Activated T-cell treated with anti-CD3 and anti-CD28 coated beads for 48 hours (primary cell): ENCODE measurements at places on chromosomes 13 and 19.

- DNase-seq, result no peak
Observed at GRCh38 chr19:34066007-34066643, 106.2 kb upstream of the LSM14A start.

GRCh38 chr19:49324801-49325576 lies at the start of gene SLC6A16:
Gene SLC6A16 (minus strand): TSS chr19:49325191. CDS start chr19:49311347, 13,844 bp downstream.
- no peak for DNase-seq

DNA sequence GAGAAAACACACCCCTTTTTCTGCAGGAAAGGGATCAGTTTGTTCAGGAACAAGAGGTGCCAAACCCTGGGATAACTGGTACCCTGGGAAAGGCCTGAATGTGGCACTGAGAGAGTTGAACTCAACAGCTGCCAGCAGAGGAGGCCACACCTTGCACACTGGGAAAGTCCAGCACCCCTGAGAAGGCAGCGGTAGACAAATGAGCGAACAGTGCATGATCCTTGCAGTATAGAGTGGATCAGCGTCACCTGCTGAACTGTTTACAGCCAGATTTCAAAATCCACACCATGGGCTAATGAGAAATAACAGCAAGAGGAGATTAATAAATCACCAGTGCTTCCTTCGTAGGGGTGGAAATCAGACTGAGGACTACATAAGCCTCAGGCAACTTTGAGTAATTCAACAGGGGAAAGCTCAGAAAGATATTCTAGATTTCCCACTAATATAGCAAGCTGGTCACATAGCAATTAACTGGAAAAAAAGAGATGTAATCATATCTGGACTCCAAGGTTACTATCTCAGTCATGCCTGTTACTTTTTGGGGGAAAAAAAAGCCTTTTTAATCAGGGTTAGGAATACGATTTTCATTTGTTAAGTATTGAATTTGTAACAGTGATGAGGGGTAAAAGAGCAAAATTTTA lies 52.0 kb downstream of the DCT start:
- no peak for DNase-seq

DNA sequence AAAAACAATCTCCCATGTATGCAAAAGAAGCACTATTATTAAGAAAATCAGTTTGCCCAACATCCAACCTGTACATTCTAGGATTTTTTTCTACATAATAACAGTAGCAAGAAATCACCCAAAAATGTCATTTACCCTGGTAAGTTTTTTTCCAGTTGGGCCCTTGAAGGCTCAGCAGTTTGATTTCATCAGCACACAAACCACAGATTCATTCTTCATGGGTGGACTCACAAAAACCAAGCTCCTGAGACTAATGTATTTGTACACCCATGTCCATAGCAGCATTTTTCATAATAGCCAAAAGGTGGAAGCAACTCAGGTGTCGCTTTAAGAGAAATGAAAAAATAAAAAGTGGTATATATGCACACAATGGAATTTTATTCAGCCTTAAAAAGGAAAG lies 210.1 kb downstream of the TBC1D4 start:
- DNase-seq, result no peak

- no peak for DNase-seq
Observed at GRCh38 chr19:36916991-36917390, 859 bp downstream of the ZNF568 start.

DNA sequence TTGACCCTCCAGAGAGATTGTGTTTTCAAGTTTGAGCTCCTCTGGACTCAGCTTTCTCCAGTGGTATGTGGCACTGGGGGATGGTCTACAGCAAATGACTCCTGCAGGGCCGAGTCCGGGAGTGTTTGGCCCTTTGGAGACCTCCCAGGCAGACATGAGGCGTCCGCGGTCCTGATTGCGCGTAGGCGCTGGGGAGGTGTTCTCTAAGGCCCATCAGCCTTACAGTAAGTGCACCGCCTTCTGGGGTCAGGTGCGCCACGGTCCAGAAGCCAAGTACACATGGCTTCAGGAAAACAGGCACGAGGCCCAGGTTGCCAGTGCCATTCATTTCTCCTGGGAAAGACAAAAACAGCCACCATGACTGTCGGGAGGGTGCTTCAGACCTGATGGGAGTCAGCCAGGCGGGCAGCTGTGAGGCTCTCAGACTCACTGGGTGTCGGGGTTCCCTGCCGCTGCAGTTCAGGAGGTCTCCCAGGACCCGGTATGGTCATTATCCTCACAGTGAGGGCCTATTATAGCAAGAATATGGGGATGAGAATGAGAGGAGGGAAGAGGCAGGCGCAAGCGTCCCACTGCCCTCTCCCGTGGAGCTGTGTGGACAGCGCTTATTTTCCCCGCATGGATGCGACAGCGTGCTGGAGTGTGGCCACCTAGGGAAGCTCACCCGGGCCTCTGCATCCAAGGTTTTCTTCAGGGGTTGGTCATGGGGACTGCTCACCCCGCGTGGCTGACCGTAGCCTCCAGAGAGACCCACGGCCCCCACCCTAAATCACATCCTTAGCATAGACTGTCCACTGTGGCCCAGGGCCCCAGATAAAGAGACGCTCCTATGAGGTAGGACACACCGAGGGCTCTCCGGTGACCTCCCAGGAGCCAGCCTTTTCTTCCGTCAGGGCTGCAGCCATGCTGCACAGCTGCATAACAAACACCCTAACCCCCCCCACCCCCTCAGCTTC lies 21.8 kb downstream of the CCDC8 start:
- DNase-seq, result no peak

DNA sequence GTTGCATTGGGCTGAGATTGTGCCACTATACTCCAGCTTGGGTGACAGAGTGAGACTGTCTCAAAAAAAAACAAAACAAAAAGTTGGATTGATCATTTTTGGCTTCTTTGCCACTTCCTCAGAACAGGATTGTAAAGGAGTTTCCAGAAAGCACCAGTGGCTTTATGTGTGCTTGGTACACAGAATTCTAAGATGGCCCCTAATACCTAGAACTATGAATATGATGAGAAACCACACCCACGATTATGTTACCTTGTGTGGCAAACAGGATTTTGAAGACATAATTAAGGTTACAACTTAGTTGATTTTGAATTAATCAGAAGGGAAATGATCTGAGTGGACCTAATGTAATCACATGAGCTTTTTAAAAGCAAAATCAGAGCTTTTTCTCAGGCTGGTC lies 26.5 kb downstream of the CEACAM1 start:
- no peak for DNase-seq

DNA sequence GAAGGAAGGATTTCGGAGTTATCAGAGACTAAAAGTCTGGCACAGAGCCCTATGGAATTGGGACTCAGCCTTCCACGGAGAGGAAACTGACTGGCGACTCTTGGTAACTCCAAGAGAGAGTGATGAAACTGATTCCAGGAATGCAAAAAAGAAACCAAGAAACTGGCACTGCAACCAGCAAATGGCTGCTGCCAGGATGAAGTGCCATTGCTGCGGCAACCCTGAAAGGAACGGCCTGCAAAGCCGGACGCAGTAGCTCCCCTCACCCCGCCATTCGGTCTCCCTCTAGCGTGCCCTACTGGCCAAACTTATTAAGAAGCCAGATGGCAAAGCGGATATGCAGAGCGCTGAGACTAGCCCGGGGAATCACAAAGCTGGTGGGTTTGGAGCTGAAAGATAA lies 236.0 kb downstream of the PCDH9 start:
- no peak for DNase-seq

DNA sequence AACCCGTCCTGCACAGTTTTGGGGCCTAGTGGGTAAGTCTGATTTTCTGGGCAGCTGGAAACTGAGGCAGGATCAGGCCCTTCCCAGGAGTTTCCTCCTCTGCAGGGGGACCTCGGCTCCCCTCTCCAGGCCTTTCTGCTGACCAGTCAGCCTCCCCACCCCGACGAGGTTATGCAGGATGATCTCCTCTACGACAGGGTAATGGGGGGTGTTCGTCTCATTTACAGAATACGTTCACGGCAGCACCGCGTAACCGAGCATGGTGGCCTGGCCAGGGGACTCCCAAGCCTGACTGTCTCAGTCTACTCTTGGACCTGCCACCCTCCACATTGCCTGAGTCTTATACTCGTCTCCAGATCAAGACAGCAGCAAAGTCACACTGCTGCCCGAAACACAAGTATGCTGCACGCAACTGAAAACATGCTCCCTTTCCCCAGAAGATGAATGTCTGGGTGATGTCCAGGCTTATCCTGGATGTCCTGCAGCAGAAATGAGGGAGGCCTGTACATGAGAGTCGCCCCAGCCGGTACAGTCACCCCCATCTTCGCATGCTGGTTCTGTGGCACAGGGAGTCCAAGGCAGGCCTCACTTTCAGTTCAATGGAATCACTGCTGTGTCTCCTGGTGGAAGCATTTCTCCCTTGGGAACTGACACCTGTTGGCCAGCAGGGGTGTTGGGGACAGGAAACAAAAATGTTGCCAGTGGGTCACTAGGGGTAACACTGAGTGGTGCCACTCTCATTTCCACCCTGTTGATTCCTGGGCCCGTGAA lies 120.8 kb downstream of the SOX1 start:
- no peak for DNase-seq

- no peak for DNase-seq
Observed at GRCh38 chr19:48446579-48446978, 796 bp downstream of the GRWD1 start.

DNA sequence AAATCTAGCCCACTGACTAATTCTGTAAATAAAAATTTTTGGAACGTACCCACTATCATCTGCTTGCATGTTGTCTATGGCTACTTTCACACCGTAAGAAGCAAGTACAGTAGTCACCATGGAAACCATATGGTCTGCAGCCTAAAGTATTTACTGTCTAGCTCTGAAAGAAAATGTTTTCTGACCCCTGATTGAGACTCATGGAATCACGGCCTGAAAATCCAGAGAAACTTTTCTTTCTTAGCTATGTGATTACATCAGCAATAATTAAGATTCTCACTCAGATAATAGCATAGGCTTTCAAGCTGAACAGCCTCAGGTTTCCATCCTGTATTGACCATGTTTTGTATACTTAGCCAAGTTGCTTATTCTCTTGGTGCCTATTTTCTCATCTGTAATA lies 264.6 kb downstream of the NHLRC3 start:
- DNase-seq, result no peak

DNA sequence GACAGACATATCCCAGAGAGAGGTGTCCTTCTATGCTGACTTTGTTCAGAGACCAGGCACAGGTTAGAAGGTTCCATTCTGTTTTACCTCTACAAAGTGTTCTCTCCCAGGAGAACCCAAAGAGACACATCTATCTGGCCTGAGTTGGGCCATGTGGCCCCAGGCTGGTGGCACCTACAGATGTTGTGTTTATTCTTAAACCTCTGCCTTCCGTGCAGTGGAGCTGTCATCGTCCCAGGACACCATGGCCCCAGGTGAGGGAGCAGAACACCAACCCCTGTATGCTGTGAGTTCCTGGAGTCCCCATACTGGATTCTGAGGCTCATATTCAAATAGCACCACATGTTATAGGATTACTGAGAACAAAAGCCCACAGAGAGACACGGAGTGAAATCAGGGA lies 3.9 kb downstream of the KIR3DL3 start:
- DNase-seq, result no peak

- peak; percentile 83 for DNase-seq
Observed at GRCh38 chr19:50025794-50026549, at the start of gene ZNF473. Gene ZNF473 (plus strand): TSS chr19:50026005. CDS start chr19:50031083, 5,078 bp downstream.

GRCh38 chr19:4542896-4543841 lies 3.3 kb upstream of the LRG1 start:
- DNase-seq, result no peak

GRCh38 chr19:1408300-1409203 lies 1.2 kb downstream of the DAZAP1 start:
- peak; percentile 46 for DNase-seq

DNA sequence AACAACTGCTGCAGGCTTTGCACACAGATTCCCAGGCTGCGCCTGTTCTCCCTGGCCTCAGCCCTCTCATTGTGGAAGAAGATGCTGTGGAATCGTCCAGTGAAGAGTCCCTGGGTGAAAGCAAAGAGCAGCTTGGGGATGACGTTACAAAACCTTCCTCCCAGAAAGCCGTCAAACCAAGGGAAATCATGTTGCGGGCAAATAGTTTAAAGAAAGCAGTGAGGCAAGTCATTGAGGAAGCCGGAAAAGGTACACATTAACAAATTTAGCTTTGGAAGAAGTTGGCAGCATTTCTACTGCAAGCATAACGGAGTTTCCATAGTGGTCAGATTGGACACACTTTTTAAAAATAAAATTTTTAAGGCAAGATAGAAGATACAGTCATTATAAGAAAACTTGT lies 82.9 kb upstream of the AKAP11 start:
- DNase-seq, result no peak

GRCh38 chr13:21964686-21965085 lies 293.8 kb downstream of the FGF9 start:
- DNase-seq, result no peak

DNA sequence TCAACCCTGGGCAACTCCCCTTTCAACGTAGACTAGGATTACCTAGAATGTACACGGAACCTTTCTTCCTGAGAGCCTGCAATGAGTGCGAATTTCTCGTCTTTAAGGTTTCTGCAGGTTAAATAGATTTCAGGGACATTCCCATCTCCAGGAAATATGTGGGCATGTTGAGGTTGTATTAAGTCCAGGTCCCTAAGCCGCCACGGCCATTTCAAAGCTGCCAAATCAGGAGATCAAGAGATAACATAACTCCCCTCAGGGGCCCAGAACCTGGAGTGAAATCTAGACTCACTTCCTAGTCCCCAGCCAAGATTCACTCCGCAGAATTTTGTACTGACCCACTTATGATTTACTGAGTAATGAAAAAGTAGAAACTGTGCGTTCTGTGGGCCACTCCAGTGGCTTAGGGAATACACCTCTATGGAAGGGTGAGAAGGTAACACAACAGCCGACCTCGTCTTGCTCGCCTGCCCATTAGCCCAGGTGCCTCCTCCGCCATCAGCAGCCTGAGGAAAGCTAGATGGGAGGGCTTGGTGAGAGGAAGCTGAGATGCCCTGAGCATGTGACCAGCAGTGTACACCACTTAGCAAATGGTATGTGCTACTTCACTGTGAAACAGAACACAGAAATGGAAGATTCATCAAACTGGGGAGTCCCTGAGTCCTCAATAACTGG lies 98.5 kb upstream of the SOX1 start:
- no peak for DNase-seq

DNA sequence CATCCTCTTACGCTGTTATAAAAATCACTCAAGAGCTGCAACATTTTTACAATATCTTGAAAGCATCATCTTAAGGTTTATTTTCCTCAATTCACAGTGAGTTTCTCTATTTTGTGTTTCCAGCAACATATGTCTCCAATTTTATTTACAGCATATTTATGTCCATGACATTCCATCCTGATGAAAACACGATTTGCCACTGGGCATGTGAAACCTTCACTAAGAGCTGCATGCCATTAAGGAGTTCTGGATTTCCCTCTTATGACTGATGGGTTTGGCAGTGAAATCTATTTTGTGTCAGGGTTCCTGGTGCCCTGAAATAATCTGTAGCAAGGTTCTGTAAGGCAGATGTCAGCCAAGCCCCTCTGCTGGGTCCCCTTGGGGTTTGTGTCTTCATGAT lies 527.6 kb upstream of the KLF12 start:
- no peak for DNase-seq

- no peak for DNase-seq
Observed at GRCh38 chr13:42740753-42741152, 40.6 kb upstream of the FAM216B start.

GRCh38 chr19:4066682-4067395 lies at the start of gene ZBTB7A:
Gene ZBTB7A (minus strand): TSS chr19:4066899. CDS start chr19:4055232, 11,667 bp downstream.
- peak; percentile 62 for DNase-seq
